MCF 10A (cell line): ENCODE measurements at places on chromosomes 1 and 21.

DNA sequence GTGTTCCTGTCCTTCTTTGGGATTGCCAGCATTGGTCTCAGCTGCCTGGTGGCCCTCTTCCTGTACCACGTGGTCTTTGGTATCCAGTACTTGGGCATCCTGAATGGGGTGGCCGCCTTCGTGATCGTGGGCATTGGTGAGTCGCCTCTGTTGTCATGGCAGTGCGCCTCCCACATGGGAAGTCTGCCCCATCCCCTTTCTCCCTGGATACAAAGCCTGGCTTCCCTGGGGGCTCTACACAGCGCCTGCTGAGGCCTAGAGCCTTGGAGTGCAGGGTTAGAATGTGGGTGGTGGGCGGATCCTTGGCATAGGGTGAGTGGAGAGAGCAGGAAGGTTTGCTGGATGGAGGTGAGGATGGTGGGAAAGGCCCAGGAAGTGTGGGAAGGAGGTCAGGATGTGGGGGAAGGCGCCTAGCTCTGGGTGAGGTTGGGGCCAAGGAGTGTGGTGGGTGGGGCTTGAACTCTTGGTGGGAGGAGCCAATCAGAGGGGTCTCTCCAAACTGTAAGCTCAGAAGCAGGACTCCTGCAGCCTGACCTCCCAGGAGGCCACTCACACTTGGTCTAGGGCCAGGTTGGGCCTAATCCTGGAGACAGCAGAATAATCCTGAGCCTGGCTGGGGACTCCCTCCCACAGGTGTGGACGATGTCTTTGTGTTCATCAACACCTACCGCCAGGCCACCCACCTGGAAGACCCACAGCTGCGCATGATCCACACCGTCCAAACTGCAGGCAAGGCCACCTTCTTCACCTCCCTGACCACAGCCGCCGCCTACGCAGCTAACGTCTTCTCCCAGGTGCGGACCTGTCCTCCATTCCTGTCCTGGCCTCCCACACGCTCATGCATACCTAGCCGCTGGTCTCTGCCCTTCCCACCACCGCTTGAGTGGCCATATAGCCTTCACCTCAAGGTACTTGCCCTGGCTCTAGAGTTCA is 36.7 kb downstream of the DISP3 start:
- DNase-seq = no peak

DNA sequence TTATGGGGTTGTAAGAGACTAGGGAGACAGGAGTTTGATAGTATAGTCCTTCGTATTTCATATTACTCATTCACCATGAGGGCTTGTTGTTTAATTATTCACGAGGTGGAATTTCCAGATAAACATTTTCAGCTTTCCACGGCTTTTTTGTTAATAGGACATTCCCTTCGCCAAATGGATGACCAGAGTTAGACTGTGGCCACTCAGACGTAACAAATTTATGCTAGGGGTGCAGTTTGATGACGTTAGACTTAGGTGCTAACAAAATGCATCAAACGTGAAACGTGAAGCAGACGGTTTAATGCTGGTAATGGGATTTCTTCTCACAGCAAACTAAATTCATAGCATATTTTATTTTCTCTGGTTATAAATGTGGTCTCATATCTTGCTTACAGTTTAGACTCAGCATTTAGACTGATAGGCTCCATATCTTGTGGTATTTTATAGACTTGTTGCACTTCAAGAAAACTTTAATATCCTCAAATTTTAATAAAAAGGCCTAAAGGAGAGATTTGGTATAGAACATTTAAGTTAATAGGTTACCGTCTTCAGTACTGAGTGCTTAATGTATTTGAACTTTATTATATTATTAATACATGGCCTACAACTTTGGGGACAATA is 2.3 kb downstream of the DHX9 start:
- DNase-seq = peak; percentile 49

DNA sequence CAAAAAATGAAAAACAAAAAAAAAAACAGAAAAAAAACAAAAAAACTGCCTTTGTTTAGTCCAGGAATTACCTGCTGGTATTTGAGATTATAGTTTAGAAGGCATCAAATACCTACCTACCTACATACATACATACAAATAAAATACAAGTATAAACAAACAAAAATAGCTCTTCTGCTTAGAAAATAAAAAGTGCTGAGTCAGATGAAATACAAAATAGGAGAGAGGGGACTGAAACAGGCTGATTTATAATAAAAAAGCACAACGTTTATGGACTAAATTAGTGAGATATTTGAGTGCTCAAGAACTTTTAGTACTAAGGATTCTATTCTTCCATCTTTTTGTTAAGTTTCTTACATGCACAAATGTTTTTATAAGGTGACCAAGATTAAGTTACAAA is 980.8 kb downstream of the PLA2G4A start:
- no peak for DNase-seq

DNA sequence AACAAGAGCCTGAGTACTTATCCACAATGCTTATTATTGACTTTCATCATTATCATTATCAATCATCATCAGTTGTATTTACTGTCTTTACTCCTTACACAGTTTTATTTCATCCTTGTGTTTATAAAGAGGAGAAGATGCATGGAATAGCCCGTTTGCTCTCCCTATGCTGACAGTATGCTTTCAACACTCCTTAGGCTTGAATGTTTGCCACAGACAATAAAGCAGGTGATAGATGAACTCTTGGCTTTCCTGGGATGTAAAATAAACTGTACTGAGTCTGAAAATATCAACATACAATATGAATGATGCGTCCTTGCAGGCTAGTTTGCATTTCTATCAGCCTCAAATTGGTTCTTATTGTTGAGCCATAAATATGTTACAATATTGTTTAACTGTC is 891.8 kb upstream of the NCAM2 start:
- DNase-seq = no peak

DNA sequence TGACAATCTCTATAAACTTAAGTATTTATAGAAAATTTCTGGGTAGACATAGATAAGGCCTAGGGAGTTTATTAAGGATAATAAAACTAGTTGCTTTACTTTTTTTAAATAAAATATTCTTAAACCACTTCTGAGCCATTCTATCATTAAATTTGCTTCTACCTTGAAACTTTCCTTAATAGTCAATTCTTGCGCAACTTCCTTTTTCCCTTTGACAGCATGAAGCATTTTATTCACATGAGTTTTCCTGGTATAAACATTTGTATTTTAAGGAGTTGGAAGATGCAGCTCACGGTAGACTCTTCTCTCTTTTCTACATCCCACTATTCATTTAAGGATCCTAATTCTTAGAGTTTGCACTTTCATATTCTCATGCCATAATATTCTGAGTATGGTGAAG is 75.8 kb upstream of the DPH5 start:
- peak; percentile 29 for DNase-seq

DNA sequence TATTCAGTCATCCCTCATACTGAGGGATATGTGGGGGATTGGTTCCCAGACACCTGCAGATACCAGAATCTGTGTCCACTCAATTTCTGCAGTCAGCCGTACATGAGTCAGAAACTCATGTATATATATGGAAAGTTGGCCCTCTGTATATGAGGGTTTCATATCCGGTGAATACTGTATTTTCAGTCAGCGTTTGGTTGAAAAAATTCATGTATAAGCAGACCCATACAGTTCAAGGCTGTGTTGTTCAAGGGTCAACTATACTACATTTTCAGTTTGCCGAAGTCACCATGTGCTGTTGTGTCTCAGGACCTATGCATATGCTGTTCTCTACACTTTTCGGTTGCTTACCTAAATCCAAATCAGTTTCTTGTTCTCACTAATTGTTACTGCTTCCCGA is 10.5 kb downstream of the AXDND1 start:
- no peak for DNase-seq

DNA sequence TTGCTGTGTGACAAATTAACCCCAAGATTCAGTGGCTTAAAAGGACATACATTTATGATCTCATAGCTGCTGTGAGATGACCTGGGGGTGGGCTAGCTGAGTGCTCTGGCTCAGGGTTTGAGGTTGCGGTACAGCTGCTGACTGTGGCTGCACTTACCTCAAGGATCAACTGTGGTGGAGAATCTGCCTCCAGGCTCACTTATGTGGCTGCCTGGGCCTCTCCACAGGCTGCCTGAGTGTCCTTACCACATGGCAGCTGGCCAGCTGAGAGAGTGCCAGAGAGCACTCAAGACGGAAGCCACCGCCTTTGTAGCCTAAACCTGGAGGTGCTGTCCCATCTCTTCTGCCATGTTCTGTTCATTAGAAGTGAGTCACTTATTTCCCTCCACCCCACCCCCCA is 5.7 kb downstream of the LRRC71 start:
- peak; percentile 97 for DNase-seq

- DNase-seq = no peak
These were observed 127.8 kb downstream of the OSBPL9 start for GRCh38 chr1:51744506-51745303.

- no peak for DNase-seq
These were observed 88.0 kb downstream of the MT1HL1 start for GRCh38 chr1:236916131-236916800.

GRCh38 chr1:215147024-215147423 is 64.5 kb downstream of the KCNK2 start:
- no peak for DNase-seq

DNA sequence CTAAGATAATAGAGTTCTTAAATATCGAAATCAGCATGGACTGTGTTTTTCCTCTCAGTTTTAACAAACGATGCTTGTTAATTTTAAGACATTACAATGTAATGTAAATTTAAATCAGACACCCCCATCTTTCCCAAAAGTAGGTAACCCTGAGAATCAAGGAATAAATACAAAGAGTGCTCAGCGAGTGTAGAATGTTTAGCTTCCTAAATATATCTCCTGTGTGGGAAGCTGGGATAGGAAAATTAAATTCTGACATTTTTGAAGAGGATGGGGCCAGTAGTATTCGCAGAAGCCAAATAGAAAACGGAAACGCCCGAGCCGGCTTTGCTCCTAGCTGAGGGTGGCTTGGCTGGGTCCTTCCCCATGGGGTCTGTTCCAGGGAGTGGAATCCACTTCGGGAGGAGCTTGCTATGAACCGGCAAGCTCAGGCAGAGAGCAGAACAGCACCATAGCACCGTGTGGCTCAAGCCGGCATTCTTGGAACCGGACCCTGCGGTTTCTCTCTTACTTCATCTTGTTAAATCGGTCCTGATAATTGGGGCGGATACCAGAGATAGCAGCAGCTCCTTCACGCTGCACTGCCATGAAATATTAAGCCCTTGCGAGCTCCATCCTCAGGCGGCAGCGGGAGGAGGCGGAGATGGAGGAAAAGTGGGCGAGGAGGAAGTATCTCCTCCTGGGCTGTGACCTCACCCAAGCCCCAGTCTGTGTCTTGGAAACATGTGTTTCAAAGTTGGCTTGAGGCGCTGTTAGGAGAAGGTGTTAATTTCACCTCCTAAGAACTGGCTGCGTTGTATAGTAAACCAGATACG is 24.9 kb downstream of the MAP3K7CL start:
- peak; percentile 52 for DNase-seq

- DNase-seq = no peak
These were observed 19.3 kb upstream of the AADACL3 start for GRCh38 chr1:12696658-12697057.

DNA sequence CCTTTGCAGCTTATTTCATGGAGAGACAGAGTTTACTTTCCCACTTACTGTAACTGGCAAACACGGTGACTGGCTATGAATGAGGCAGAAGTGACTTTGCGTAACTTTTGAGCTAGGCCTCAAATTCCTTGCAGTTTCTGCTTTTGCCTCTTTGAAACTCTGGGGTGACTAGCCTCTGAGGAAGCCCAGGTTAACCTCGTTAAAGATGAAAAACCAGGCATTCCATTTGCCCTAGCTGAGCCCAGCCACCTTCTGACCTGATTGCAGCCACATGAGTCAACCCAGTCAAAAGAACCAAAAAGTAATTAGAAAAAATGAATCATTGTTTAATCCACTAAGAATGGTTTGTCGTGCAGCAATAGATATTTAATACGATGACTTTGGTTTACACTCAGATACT is 20.4 kb downstream of the PRMT6 start:
- peak; percentile 71 for DNase-seq

DNA sequence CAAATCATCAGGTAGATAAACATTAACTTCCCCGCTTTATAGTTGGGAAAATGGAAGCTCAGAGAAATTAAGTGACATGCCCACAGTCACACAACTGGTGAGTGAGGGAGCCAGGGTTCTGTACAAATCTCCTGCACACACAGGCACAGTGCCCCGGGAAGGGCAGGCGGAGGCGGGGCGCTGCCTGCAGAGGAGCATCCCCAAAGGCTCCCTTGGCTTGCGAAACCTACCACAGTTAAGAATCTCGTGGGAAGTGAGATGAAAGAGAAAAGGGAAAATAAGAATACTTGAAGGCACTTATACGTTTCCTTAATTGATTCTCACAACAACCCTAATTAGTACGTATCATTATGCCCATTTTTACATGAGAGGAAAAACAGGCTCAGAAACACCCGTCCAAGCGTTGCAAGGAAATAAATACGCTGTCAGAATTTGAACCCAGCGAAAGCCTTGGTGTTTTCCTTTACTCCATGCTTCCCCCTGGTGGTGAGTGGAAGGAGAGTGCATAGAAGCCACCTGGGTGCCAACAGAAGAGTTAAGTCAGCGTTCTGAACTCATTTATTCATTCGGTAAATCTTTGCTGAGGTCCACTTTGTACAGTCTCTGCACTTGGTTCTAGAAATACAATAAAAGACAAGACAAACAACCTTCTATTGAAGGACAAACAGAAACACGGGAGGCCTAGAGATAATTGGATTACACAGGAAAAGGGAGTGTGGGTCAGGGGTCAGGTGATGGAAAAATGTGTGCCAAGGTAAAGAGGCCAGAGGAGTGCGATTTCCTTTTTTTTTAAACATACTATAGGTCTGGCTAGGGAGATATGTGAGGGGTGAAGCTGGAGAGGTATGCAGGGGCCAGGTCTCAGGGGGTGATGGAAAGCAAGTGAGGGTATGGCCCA is 28.4 kb downstream of the ACP6 start:
- peak; percentile 82 for DNase-seq

DNA sequence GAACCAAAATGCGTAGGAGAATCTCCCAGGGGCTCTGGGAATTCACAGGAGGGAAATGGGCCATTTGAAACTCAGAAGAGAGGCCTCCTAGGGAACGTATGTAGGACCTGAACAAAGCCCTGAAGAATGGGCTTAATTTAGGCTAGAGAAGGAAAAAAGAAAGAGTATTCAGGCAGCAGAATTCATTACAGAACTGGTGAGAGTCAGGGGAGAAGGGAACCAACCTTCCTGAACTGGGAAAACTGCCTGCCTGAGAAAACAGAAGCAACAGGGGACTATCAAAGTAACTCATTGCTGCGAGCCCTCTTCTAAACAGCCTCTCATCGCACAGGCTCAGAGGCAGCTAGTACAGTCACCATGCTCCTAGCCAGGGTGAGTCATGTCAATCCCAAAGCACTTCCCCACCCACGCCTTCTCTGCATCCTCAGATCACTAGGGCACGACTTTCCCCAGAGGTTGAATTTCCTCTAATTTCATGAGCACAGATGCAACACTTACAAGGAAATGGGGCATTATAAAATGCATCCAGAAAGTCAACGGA is 98.1 kb downstream of the ADSS2 start:
- DNase-seq = peak; percentile 99

DNA sequence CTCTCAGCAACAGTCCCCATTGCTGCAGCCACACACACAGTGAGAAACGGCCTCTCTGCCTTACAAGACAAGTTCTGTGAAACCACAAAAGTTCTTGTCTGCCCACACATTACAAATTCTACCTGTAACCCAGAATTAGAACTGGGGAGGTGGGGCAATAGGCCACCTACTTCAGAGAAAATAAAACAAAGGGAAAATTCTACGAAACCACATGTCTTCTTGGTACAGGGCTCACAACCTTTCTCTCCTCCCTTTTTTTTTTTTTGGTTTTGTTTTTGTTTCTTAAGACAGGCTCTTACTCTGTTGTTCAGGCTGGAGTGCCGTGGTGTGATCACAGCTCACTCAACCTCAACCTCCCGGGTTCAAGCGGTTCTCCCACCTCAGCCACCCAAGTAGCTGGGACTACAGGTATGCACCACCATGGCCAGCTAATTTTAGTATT is 30.2 kb downstream of the LPAR3 start:
- no peak for DNase-seq
